Stimulated activated CD4-positive, alpha-beta T cell treated with anti-CD3 and anti-CD28 coated beads, Interleukin-1b, Interleukin-23, amount 100 ng/mL, for 1 hour (primary cell): ENCODE measurements at places on chromosomes 7 and 10.

GRCh38 chr10:128297709-128298378, 171.6 kb upstream of the MKI67 start:
- no peak for DNase-seq

DNA sequence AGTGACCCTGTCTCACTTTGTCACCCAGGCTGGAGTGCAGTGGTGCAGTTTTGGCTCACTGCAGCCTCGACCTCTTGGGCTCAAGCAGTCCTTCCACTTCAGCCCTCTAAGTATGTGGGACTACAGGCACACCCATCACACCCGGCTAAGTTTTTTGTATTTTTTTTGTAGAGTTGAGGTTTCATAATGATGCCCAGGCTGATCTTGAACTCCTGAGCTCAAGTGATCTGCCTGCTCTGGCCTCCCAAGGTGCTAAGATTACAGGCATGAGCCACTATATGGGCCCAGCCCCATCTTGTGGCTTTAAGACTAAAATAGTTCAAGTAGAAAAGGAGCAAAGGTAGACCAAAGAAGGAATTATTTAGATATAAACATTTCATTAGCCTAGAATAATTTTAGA, 65.5 kb downstream of the MLLT10 start:
- DNase-seq, result no peak

DNA sequence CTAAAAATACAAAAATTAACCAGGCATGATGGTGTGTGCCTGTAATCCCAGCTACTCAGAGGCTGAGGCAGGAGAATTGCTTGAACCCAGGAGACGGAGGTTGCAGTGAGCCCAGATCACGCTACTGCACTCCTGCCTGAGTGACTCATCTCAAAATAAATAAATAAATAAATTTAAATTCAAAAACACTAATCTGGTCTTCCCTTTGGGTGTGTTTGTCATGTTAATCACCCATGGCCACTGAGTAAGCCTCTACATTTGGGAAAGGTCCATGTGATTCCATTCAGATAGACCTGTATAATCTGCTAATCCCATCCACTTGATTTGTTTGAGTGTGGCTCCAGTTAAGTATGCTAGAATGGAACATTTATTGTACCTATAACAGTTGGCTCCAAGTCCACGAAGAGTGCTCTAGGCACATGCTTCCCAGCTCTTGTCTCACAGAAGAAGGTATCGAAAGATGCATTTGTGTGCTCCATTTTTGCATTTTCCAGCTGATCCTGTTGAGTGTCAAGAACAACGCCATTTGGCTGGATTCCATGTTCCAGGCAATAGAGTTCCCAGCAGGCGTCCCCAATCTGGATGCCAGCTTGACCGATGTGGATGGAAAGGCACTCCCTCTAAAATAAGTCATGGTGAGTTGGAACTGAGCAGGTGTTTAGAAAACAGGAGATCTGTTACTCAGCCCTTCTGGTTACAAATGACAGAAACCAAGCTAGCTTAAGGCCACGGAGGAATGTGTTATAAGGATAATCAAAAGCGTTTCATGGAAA, 4.0 kb downstream of the TUBAL3 start:
- no peak for DNase-seq

DNA sequence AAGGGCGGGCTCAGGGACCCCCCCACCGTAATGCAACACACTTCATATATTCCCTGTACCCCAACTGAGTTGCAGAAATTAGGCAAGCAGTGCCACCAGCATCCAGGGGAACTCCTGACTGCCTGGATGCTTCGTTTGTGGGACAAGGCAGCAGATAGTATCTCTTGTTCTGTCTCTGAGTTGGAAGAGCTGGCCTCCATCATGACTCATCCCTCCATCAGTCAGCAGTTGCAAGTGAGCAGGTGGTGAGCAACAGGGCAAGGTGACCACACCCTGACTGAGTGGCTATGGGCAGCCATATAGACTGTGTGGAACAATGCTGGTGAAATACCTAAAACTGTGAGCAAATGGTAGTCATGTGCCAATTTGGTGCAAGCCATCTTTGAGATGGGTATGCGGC, 22.8 kb upstream of the ADAMTS14 start:
- no peak for DNase-seq

DNA sequence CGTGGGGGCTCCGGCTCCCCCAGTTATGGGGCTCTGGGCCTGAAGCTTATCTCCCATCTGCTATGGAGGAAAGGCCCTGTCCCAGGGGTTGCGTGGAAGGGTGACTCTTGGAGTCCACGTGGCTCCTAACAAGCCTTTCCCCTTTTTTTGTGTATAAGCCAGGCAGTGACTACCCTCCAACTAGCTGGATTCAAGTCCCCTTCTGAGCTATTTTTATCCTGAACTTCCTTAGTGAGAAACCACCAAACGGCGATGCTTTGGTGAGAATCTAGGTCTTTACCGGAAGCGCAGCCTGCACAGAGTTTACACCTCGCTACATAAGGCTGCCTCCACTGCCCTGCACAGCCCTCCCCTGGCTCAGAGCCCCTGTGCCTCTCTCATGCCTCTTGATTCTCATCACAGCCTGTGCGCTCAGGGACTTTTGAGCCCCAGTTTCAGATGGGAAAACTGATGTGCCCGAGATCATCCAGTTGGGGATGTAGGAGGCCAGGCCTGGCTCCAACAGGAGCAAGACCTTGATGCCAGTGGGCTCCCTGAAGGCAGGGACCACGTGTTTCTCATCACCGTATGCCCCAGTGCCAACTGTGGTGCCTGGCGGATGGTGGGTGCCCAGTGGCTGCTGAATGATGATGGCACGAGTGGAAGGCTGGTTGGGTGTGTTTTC, 102.3 kb upstream of the PPIF start:
- no peak for DNase-seq

GRCh38 chr7:16463949-16464715, 1.4 kb downstream of the SOSTDC1 start:
- DNase-seq, result no peak
